NCI-H146 (cell line): ENCODE measurements at places on chromosomes 2 and 18.

GRCh38 chr2:217857624-217858506 is 144.9 kb downstream of the TNS1 start:
- no peak for DNase-seq

DNA sequence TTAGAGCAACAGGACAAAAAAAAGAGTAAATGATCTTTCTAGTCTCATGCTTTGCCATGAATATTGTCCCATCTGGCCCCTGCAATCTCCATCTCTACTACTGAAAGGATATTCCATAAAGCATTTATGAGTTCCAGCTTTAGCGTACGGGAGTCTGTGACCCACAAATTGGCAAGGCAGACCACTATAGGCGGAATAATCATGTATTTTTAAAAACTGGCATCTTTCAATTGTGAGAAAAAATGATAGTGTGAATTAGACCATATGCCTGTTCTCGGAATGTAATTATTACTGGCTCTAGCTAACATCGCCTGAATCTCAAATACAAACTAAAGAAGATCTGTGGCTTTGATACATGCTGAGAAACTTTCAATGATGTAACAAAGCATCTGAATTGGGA is 738.1 kb upstream of the NXPH2 start:
- no peak for DNase-seq

DNA sequence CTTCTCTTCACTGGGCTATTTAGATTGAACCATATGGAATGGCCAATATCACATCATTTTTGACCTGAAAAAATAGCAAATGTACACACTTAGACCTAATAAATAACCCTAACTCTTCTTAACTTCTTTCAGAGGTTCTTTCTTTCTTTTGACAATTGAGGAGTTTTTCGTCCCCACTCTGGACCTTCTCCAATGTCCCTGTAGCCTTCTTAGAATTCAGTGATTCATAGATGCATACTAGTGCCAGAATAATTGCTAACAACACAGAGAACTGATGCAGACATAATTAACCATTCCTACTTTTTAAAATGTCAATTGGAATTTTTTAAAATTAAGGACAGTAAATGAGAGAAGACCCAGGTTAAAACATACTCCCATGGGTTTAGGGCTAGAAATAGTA is 20.0 kb downstream of the DAPL1 start:
- DNase-seq, result no peak

GRCh38 chr18:80041424-80041823 is 7.2 kb downstream of the RBFA start:
- no peak for DNase-seq

DNA sequence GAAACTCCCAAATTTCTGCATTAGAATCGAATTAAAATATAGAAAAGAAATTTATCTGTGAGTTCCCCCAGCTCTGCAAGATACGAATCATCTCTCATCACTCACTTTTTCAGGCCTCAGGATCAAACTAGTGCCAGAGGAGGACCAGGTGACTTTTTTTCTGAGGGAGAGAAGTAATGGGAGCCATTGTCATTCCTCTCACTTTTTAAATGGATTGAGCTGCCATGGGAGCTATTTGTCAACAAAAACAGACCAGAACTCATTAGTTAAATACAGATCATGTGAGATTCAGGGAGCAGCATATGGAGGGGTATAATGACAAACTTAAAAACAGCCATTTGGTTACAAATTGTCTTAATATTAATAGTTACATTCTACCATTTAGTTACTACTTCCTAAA is 594.4 kb downstream of the DPP10 start:
- DNase-seq, result no peak

- no peak for DNase-seq
Measured at GRCh38 chr2:216474925-216475670, 23.5 kb upstream of the RPL37A start.

DNA sequence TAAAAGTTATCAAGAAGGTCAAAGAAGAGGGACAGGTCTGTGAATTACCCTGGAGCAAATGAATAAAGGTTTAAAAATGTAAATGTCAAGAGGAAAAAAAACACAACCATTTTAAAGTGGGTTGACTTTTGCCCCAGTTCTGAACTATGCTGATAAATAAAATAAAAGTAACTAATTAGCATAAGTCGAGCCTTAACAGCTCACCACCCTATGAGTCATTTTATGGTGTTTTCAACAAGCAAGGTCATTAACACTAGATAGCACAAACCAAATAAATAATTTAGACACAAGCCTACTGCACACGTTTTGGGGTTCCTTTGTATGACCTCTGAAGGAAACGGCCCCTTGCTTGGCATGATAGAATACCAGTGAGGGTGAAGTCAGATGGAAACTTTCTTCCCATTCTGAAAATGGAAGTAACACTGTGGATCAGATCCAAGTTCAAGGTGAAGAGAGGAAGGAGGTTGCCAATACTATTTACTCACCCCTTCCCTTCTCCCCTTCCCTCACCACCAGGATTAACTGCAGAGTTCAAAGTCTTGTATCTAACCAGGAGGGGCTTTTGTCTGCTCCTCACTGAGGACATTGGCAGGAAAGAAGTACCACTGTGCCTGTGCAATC is 380.0 kb upstream of the ACVR2A start:
- DNase-seq, result no peak

DNA sequence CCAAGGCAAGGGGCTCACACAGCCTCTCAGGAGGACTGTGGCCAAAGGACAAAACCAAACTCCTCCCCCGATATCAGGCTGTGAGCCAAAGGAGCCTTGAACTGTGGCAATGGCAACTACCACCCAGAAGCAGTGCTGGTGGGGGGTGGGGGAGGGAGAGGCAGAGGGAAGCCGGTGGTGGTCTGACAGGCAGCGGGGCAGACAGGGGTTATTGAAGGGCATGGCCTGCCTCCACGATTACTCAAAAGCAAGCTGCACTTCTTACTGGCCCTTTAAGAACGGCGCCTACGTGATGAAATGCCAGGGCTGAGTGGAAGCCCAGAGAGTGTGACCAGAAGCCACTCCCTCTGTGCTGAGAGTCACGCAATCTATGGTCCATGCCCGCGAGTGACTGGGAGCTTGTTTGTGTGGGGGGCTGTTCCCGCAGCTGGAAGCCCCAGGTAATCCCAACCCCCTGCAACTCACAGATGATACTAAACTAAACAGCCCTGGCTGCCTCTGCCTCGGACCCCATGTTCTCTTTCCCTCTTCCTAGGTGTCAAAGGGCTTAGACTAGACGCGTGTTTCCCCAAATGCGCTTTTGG is 128.2 kb upstream of the CXCR4 start:
- DNase-seq, result no peak

GRCh38 chr18:47831351-47831750 is 99.1 kb downstream of the SMAD2 start:
- DNase-seq, result no peak
